Naive thymus-derived CD4-positive, alpha-beta T cell (primary cell): ENCODE measurements at places on chromosomes 6 and 20. TPM values are rescaled to one million over a fixed set of nuclear protein-coding genes. Genes with fewer than 3 reads are reported as not detected.

- no peak for DNase-seq
These were observed 563.1 kb downstream of the TFAP2A start for GRCh38 chr6:9851541-9852380.

- DNase-seq, result no peak
These were observed 265.9 kb downstream of the COL12A1 start for GRCh38 chr6:74939721-74940620.

GRCh38 chr20:32285082-32285620, 7.7 kb downstream of the KIF3B start:
- DNase-seq, result no peak

DNA sequence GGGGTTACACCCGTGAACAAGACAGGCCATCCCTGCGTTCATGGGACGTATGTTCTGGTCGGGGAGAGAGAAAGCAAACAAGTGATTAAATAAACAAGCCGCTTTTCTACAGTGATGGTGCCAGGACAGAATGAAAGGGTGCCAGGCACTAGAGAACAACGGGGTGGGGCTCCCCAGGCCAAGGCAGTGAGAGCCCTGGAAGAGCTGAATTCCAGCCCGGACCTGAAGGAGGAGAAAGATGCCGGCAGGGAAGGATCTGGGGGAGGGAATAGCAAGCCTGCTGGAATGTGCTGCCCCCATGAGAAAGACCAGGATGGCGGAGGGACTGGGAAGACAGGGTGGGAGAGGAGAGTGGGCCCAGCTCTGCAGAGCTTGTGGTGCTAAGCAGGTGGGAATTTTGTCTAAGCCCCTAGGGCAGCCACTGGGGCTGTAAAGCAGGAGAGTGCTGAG, 7.5 kb downstream of the SNAI1 start:
- no peak for DNase-seq

GRCh38 chr20:21141825-21142224, 15.9 kb downstream of the KIZ start:
- no peak for DNase-seq

GRCh38 chr6:12403201-12403826, 113.2 kb downstream of the EDN1 start:
- no peak for DNase-seq

DNA sequence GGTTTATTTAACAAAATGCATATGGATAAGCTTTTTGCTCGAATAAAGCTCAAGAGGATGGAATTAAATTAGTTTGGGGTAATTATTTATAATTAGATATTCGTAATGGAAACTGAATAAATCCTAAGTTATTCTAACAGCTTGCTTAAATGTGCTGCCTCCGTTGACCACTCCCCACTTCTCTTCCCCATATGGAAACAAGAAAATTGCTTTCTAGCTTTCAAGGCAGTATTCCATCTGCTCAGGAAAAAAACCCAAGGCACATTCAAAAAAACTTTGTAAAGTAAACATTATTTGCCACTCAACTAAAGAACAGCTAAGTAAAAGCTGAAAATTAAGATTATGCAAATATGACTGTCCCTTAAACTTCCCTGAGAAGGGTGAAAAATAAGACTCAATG, 369.2 kb downstream of the HAO1 start:
- DNase-seq, result no peak

- no peak for DNase-seq
These were observed 44.0 kb upstream of the RNGTT start for GRCh38 chr6:89007209-89008000.

- no peak for DNase-seq
These were observed 1.9 kb downstream of the KATNA1 start for GRCh38 chr6:149646599-149646998.

- no peak for DNase-seq
These were observed 232.4 kb downstream of the BMP7 start for GRCh38 chr20:57034001-57034400.

DNA sequence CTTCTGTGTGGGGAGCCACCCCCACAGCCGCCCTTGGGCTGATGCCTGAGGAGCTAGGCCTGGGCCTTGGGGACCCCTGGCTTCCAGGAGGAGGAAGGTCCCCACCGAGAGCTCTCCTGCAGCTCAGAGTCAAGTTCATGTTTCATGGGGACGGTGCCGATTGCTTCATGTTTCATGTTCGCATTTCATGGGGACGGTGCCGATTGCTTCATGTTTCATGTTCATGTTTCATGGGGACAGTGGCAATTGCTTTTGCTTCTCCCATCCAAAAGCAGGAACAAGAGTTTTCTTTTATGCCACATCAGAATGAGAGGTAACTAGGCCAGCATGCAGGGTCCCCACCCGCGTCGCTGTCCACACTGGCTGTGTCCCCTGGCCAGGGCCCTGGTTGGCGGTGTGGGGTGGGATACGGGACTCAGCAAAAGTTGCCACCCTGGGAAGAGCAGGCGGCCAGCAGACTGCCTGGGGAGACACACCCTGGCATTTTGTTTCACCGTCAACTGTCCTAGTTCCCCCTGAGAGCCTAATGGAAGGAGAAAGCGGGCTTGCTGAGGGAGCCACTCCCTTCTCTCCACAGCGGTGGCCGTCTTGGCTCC, 46.0 kb downstream of the DACT2 start:
- no peak for DNase-seq

DNA sequence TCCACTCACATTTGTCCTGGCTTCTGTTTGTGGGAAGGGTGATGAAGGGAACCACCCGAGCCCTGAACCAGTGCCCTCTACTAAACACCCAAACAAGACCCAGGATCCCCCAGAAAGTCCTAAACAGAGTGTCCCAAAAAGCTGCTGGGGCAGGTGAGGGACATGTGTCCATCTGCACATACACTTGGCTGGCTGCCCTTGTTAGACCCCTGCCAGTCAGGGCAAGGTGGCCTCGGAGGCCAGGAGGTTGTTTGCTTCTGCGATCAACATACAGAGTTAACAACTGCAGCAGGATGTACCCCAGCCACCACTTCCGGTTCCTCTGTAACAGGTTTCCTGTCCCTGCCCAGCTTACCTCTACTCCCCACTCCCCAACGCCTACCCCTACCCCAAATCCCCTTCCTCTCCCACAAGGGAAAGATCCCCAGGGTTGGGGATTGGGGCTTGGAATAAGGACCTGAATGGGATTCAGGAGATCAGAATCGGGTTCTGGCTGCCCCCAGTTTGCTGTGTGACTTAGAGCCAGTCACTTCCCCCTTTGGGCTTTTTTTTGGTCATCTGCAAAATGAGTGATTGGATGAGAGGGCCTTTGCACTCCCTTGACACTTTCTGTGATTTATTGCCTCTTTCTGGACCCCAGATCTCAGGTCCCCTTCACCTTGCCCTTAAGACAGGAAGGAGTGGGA, 13.9 kb downstream of the DEF6 start:
- DNase-seq, result peak; percentile 50

- DNase-seq, result no peak
These were observed 27.8 kb downstream of the CASS4 start for GRCh38 chr20:56439771-56440291.

DNA sequence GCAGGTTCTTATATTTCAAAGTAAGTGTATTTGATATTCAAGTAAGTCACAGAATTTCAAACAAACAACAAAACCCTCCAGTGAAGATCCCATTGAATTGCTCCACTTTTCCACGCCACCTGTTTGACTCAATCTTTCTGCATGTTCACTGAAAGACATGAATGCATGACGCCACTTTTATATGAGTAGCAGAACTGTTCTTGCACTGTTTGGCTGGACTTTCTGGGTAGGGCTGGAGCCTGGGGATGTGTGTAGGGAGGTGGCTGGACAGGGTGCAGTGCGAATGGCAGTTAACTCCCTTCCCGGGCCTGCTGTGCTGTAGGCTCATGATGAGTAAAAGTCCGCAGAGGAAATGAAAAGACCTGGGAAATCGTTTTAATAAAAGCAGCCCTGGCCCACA, 39.7 kb downstream of the IL20RA start:
- DNase-seq, result no peak

GRCh38 chr6:20188630-20189075, 23.6 kb downstream of the MBOAT1 start:
- no peak for DNase-seq

GRCh38 chr6:160221918-160222317, 36.7 kb downstream of the SLC22A2 start:
- DNase-seq, result no peak

DNA sequence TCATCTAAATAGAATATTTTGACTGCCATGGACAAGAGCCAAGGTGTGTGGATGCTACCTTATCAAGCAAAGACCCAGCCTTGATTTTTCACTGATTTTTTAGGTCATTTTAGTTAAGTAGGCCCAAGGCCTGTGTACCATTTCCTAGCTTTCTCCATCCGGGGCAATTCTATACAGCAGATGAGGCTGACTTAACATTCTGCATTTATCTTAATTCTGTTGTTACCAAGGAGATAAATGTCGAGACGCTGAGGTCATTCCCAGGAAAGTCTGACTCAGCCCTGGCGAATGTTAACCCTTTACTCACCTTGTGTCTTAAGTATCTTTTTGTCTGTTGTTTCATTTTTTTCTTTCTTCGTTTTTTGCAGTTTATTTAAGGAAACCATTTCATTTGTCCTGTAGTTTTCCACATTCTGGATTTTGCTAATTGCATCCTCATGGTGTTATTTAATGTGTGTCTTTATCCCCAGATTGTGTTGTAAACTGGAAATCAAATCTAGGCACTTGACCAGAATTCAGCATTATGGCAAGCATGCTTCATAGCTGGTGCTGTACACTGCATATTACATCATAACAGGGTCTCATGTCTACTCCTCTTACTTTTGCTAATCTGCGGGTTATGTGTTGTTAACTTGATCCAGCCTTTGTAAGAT, 277.0 kb downstream of the CDKAL1 start:
- DNase-seq, result no peak

DNA sequence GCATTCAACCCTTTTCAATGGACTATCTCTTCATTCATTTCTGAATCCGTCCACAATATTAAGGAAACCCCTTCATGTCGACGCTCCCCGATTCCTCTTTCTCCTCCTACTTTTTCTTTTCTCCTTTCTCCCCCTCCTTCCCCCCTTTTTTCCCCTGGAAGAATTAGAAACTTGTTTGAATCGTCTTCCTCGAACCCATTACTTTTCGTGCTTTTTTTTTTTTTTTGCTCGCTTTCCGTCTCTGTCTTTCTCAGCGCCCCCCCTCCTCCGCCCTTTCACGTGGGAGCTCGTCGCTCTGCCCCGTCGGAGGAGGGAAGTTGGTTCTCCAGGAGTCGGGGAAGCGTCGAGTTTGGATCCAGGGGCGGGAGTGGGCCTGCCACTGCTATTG, 2.3 kb upstream of the NKX2-2 start:
- DNase-seq, result no peak

GRCh38 chr6:156720691-156721685, 56.2 kb upstream of the ARID1B start:
- no peak for DNase-seq

OR2J3 gene
- polyA plus RNA-seq, result not detected

PEX6 gene
- 21.2 TPM for polyA plus RNA-seq

GNMT gene
- not detected for polyA plus RNA-seq

MDN1 gene
- polyA plus RNA-seq, result 10.0 TPM

TOMM6 gene
- 449 TPM for polyA plus RNA-seq

ZHX3 gene
- 6.9 TPM for polyA plus RNA-seq

RPS18 gene
- polyA plus RNA-seq, result 8,513 TPM

GGTLC1 gene
- not detected for polyA plus RNA-seq

UFL1 gene
- polyA plus RNA-seq, result 17.7 TPM
